ENCODE measurements at places on chromosomes 7 and 10.

DNA sequence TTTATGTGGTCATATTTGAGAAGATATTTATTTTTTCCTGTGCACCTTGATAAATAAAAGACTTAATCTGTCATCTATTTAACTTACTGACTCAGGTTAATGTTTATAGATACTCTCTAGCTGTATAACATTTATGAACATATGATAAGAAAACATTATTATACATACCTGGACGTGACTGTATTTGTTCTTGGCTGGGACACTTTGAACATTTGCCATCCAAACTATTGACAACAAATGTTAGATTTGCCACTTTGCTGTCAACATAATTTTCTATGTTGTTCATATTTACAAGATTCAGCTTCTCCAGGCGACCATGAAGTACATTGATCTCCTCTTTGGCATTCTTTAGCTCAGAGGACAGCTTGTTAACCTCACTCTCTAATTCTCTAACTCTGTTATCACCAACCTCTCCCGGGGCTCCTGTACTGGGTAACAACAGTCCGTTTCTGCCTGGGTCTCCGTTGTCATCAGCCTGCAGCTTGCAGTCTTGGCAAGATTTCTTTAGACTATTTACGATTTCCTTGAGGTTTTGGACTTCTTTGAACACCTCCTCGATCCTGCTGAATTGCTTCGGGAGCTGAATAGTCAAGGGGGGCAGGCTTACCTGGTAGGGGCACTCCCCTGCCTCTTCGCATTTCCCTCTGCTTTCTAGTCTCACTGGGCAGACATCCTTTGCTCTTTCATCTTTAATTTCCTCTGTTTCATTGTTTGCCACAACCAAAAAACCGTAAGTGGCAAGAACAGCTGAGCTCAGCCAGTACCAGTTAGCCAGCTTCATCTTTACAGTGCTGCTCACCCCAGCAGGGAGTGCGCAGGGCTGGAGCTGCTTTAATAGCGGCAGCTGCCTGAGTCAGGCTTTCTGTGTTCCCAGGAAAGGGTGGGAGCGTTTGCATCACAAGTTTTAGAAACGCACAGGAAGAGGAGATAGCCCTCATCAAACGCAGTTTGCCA, at the start of gene FGL2:
FGL2 (minus strand) TSS at position 807 of the 954 bp plus-strand sequence; CDS start at position 781, 26 bp downstream.
- DNase-seq = peak; percentile 44

GRCh38 chr7:78634093-78634492, 819.4 kb downstream of the MAGI2 start:
- DNase-seq = no peak

GRCh38 chr7:32034052-32034451, 36.2 kb downstream of the PDE1C start:
- no peak for DNase-seq

DNA sequence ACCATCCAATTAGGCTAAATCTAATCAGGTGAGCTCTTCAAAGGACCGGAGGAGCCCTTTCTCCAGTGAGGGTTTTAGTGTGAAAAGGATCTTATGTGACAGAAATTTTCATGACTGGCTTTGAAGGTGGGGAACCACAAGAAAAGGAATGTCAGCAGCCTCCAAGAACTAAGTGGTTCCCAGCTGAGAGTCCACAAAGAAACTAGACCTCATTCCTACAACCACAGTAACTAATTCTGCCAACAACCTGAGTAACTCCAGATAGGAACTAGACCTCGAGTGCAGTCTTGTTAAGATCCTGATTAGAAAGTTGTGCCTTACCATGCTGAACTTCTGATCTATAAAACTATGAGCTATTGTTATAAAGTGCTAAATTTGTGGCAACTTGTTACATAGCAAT, 51.3 kb downstream of the PCLO start:
- no peak for DNase-seq

DNA sequence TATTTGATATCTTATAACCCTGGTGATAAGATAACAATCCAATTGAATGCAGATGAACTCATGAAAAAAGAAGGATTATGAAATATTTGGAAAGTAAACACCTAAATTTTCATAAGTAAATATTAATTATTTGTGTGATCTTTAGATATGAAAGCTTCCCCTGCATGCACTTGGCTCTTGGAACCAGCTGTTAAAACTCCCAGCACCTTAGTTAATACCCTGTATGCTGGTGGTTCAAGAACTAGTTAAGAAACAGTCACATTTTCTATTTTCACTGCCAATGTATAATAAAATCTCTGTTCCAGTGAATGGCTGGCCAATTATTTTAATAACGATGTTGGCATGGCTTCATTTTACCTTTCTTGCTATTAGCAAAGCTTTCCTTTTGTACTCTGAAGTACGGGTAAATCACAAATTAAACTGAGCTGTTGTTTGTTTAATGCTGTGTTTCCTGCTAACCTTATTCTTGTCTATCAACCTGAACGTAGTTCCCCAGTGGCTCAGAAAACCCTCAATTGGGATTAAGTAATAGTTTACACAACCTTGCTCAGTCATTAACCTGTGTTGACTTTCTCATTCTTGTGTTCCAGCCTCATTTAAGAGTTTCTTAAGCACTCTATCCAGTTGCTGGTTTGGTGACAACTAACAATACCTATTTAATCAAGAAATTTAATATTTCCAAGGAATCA, 38.9 kb downstream of the MET start:
- no peak for DNase-seq

DNA sequence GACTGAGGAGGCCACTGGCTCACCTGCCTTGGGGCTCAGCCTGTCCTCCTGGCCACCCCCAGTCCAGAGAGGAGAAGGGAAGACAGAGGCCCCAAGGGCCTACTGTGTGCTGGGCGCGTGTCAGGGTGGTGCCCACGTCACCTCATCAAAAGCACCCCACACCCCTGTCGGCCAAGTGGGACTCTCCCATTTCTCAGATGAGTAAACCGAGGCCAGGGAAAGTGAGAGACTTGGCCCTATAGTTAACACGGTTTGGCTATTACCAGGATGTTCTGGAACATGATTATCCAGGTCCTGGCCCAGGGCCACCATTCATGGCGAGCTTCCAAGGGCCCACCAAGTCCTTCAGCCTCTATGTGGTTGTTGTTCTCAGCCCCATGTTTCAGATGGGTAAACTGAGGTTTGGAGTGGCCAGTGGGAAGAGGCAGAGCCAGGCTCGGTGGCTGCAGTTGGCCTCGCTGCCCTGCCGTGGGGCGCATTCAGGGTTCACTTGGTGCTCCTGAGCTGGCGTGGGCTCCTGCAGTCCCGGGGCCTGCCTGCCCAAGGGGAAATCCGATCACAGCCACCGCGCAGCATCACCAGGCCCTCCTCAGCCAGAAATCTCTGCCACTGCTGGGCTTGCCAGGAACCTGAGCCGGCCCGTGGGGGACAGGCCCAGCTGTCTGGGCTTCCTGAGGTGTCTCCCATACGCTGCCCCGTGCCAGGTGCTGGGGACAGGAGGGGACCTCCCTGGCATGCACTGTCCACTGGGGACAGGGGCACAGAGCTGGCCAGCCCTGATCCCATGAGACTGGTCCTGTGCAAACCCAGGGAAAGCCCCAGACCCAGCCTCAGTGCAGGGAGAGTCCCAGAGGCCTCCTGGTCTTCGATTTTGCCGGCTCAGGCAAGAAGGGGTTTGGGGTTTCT, 117.7 kb upstream of the TNRC18 start:
- no peak for DNase-seq

- no peak for DNase-seq
Measured at GRCh38 chr10:86728056-86728455, 28.4 kb upstream of the BMPR1A start.

DNA sequence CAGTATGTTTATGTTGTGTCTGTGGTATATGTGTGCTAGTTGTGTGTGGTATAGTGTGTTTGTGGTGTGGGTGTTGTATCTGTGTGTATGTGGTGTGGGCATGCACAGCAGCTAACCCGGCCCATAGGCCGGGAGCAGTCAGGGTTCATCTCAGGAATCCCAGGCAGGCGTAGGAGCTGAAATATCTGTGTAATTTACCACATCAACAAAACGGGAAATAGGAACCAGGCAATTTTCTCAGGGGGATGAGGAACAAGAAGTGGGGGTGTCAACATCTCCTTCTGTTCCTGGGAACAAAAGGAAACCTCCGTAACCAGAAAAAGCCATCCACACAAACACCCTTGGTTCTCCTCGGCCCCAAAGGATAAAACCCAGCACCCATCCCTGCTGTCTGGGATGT, 24.5 kb upstream of the ZNF488 start:
- DNase-seq = no peak

- DNase-seq = no peak
Measured at GRCh38 chr10:22931948-22932347, 4.1 kb downstream of the ARMC3 start.

- no peak for DNase-seq
Measured at GRCh38 chr10:82472406-82473335, 597.7 kb downstream of the NRG3 start.

- no peak for DNase-seq
Measured at GRCh38 chr7:158327012-158327411, 260.6 kb downstream of the PTPRN2 start.

Measured in CD4-positive, alpha-beta T cell treated with Interleukin-15 for 4 hours (primary cell).